CD4-positive, alpha-beta T cell (primary cell): ENCODE measurements at places on chromosomes 2 and 18.

DNA sequence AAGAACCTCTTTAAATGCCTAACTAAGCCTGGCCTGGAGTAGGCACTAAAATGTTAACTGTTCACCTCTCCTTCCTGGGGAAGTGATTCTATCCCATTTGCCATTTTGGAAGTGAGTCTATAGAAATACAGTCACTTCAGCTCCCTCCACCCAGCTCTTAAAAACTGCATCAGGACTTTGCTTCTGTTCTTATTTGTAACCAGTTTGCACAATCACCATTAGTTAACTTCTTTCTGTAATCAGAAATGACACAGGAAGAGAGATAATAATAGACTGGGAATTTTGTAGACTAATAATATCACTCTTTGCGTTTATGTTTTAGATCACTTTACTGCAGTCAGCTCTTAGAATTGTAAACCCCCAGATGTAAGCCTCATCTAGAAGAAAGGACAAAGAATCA is 16.0 kb upstream of the MARCO start:
- no peak for DNase-seq
- H3K36me3 ChIP-seq = no peaks in the 10 kb centered on the region
- H3K27me3 ChIP-seq = no peaks in the 10 kb centered on the region
- H3K4me1 ChIP-seq = no peaks in the 10 kb centered on the region
- H3K27ac ChIP-seq = no peak overlapping the region
- H3K4me3 ChIP-seq = no peak overlapping the region

- DNase-seq = no peak
- no peak overlapping the region for H3K4me3 ChIP-seq
- no peaks in the 10 kb centered on the region for H3K27me3 ChIP-seq
- H3K36me3 ChIP-seq = no peaks in the 10 kb centered on the region
- H3K4me1 ChIP-seq = no peaks in the 10 kb centered on the region
Measured at GRCh38 chr2:63424329-63425078, 163.8 kb downstream of the WDPCP start.

DNA sequence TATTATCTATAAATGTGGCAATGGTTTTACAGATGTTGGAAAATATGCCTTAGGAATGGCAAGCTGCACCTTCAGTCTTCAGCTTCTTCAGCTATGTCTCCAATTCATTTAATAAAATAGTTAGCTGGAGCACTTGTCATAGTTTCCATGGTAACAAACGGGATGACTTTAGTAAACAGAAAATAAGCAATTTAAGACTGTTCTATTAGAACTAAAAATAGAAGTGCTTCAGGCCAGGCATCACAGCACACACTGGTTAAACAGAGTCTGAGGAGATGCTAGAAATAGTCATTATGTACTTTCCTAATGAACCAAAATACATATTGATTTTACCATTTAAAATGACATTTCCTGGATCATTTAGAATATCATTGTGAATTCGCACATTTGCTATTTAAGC is 195.0 kb downstream of the GCA start:
- H3K4me1 ChIP-seq = no peaks in the 10 kb centered on the region
- H3K27me3 ChIP-seq = no peaks in the 10 kb centered on the region
- no peaks in the 10 kb centered on the region for H3K36me3 ChIP-seq
- no peak for DNase-seq
- H3K4me3 ChIP-seq = no peak overlapping the region

- no peaks in the 10 kb centered on the region for H3K27me3 ChIP-seq
- no peaks in the 10 kb centered on the region for H3K36me3 ChIP-seq
- no peak overlapping the region for H3K27ac ChIP-seq
- H3K4me3 ChIP-seq = no peak overlapping the region
- no peaks in the 10 kb centered on the region for H3K4me1 ChIP-seq
Measured at GRCh38 chr2:47265751-47266231, 110.7 kb upstream of the STPG4 start.

DNA sequence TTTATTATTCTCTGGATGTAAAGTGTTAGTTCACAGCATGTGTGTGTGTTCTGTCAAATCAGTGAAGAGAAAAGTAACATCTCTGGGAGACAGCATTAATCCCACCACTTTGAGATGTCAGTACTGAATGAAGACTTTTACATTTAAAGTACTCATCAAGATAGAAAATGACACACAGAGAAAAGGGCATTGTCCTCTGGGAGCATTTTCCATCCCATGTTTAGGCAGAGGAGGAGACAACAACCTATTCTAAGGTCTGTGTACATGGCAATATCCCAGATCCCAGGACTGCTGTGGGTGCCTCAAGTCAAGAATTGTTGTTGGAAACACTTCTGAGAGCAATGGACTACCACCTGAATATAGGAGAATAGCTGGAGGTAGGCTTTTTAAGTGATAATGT is 201.5 kb downstream of the PPP1R1C start:
- no peaks in the 10 kb centered on the region for H3K36me3 ChIP-seq
- H3K27ac ChIP-seq = no peak overlapping the region
- no peak for DNase-seq
- no peaks in the 10 kb centered on the region for H3K27me3 ChIP-seq
- H3K4me3 ChIP-seq = no peak overlapping the region
- H3K4me1 ChIP-seq = no peaks in the 10 kb centered on the region

- no peak overlapping the region for H3K27ac ChIP-seq
- no peaks in the 10 kb centered on the region for H3K36me3 ChIP-seq
Measured at GRCh38 chr2:202102425-202103000, 29.5 kb downstream of the KIAA2012 start.

DNA sequence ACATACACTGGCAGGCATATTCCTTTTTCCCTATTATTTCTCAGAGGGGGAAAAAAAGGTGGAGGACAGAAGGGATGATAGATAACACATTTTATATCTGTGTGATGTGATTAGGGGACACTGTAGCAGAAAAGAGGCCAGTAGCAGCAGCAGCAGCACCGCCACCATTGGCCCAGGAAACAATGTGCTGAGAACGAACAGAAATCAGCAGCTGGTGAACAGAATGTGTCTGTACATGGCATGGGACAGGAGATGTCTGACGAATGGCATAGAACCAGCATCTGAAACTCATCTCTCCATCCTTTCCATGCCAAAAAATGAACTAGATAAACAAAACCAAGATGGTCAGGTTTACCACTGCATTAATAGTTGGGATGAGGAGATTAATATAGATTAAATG is 936.1 kb upstream of the ACVR2A start:
- H3K27ac ChIP-seq = no peak overlapping the region
- H3K4me3 ChIP-seq = no peak overlapping the region
- no peaks in the 10 kb centered on the region for H3K4me1 ChIP-seq
- no peaks in the 10 kb centered on the region for H3K36me3 ChIP-seq
- no peaks in the 10 kb centered on the region for H3K27me3 ChIP-seq

- peak; percentile 41 for DNase-seq
- H3K27ac ChIP-seq = no peak overlapping the region
- H3K4me3 ChIP-seq = no peak overlapping the region
Measured at GRCh38 chr18:63322908-63323634, 3.5 kb upstream of the BCL2 start.

DNA sequence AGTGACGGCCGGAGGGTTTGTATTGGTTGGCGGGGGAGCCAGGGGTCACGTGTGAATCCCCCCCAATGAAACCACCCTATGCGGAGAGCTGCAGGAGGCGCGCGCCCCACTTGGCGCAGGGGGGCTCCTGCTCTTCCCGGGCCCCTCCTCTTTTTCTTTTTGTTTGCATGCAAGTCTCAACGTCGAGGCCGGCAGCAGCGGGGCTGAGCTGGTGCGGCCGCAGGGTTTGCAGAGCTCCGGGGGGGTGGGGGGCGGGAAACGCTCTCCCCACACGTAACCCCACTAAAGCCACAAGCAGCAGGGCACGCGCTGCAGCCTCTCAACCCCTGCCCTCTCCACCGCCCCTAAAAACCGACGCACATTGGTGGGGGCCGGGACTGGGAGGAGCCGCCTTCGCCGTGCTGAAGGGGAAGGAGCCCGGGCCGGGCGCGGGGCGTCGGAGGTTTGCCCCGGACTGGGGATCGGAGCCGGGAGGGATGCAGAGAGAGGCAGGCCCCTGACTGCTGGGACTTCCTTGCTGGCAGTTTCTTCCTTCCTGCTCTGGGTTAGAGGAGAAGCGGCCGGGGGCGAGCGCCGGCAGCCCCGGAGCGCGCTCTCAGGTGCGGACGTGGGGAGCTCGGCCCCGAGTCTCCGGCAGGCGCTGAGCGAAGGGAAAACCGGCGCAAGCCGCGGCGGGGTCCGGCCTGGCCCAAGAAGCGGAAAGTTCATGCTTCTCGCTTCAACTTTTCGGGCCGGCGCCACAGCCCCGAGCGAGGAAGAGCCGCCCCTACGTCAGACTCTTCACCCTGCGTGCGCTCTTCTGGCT is 864 bp downstream of the LBH start:
- H3K4me1 ChIP-seq = peaks cover 58% of the 10 kb centered on the region
- peak; percentile 91 for DNase-seq
- H3K27me3 ChIP-seq = no peaks in the 10 kb centered on the region
- peaks cover 31% of the 10 kb centered on the region for H3K36me3 ChIP-seq
- peak overlapping the region; percentile 69 for H3K27ac ChIP-seq

- DNase-seq = peak; percentile 19
- peaks cover 9% of the 10 kb centered on the region for H3K4me1 ChIP-seq
- no peak overlapping the region for H3K27ac ChIP-seq
- H3K27me3 ChIP-seq = no peaks in the 10 kb centered on the region
- H3K36me3 ChIP-seq = no peaks in the 10 kb centered on the region
- H3K4me3 ChIP-seq = no peak overlapping the region
Measured at GRCh38 chr18:14174706-14175085, 42.5 kb upstream of the ZNF519 start.

GRCh38 chr2:165144315-165144714 is 59.5 kb downstream of the SCN3A start:
- H3K4me3 ChIP-seq = no peak overlapping the region
- H3K27me3 ChIP-seq = no peaks in the 10 kb centered on the region
- H3K4me1 ChIP-seq = no peaks in the 10 kb centered on the region
- no peak for DNase-seq
- no peak overlapping the region for H3K27ac ChIP-seq
- no peaks in the 10 kb centered on the region for H3K36me3 ChIP-seq

DNA sequence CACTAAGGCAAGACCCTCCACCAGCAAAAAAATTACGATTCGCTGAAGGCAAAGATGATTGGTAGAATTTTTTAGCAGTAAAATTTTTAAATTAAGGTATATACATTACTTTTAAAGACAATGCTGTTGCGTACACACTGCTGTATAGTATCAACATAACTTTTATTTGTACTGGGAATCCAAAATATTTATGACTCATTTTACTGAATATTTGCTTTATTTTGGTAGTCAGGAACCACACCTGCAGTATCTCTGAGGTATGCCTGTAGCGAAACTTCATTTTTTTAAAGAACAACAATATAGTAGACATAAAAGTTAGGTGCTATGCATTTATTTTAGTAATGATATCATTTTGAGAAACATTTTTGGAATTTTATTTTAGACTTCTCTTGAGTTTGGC is 57.8 kb downstream of the GALNT1 start:
- no peak overlapping the region for H3K27ac ChIP-seq
- H3K36me3 ChIP-seq = no peaks in the 10 kb centered on the region
- H3K4me3 ChIP-seq = no peak overlapping the region

DNA sequence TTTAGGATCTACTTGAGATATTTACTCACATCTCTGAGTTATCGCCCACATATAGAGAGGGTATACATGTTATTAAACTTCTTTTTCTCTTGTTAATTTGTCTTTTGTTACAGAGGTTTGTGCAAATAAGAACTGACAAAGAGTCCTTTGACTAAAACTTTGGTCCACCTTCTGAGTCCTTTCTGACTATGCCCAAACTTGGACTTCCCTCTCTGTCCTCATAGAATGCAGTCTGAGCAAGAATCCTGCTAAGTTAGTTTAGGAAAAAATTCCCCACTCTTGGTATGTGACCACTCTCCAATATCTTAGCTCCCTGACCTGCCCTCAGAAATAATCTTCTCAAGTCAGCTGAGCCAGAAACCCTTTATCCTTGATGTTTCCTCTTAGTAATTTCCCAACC is 257.5 kb upstream of the REG3G start:
- no peak for DNase-seq
- no peak overlapping the region for H3K27ac ChIP-seq
- no peaks in the 10 kb centered on the region for H3K4me1 ChIP-seq
- H3K4me3 ChIP-seq = no peak overlapping the region

- H3K27me3 ChIP-seq = peaks cover 6% of the 10 kb centered on the region
- H3K27ac ChIP-seq = no peak overlapping the region
- peak; percentile 12 for DNase-seq
- no peaks in the 10 kb centered on the region for H3K4me1 ChIP-seq
- no peaks in the 10 kb centered on the region for H3K36me3 ChIP-seq
Measured at GRCh38 chr2:88874063-88874657, 182.7 kb downstream of the RPIA start.

- DNase-seq = no peak
- H3K36me3 ChIP-seq = no peaks in the 10 kb centered on the region
- H3K27me3 ChIP-seq = no peaks in the 10 kb centered on the region
- no peak overlapping the region for H3K4me3 ChIP-seq
- no peak overlapping the region for H3K27ac ChIP-seq
Measured at GRCh38 chr2:166614503-166614902, 120.5 kb upstream of the SCN7A start.

GRCh38 chr18:56522816-56523215 is 115.6 kb downstream of the TXNL1 start:
- no peaks in the 10 kb centered on the region for H3K4me1 ChIP-seq
- DNase-seq = no peak
- H3K36me3 ChIP-seq = no peaks in the 10 kb centered on the region

DNA sequence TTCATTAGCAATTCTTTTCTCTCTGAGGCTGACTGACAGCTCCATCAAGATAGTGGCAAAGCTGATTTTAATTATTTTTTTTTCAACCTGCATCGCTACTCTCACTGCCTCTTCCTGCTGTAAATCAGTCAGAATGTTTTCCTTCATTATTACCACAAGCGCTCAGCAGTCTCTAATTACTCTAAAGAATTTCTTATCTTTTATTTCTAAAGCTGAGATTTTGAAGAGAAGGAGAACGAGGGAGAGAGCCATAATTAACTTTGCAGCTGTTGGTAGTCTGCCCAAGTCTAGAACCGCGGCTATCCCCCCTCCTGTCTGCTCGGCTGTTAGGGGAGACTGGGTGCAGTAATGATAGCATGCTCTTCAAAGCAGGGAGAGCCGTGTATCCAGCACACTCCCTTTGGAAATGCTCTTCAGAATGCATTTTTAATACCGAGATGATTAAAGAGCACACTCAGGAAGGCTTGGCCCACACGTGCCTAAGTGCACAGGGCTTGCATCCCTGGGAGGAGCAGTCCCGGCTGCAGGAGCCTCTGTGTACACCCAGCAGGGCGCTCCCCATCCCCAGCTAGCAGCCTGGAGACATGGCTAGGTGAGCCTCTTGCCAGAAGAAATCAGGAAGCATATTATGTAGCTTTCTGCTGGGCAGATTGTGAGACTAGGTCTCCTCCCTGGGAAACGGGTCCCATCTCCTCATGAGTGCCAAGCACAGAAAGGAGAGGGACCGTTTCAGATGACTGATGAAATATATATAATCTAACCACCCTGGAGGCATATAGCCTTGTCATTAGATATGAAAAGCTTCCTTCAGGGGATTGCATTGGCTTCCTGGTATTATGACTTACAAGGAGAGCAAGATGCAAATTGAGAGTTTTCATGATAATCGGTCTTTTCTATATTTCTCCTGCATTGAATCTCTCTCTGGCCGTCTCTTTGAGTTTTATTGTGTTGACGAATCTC is 555.2 kb downstream of the CMPK2 start:
- no peak overlapping the region for H3K27ac ChIP-seq
- H3K36me3 ChIP-seq = no peaks in the 10 kb centered on the region
- no peaks in the 10 kb centered on the region for H3K4me1 ChIP-seq
- DNase-seq = no peak
- no peak overlapping the region for H3K4me3 ChIP-seq
- no peaks in the 10 kb centered on the region for H3K27me3 ChIP-seq

GRCh38 chr18:70078106-70078505 is 127.4 kb downstream of the RTTN start:
- no peak overlapping the region for H3K27ac ChIP-seq
- H3K27me3 ChIP-seq = no peaks in the 10 kb centered on the region
- H3K4me3 ChIP-seq = no peak overlapping the region
- no peaks in the 10 kb centered on the region for H3K4me1 ChIP-seq
- no peak for DNase-seq
- peaks cover 6% of the 10 kb centered on the region for H3K36me3 ChIP-seq

- peaks cover 5% of the 10 kb centered on the region for H3K4me1 ChIP-seq
- no peak overlapping the region for H3K27ac ChIP-seq
- no peak overlapping the region for H3K4me3 ChIP-seq
Measured at GRCh38 chr18:46950064-46950656, 32.8 kb downstream of the KATNAL2 start.
